ENCODE measurements at places on chromosomes 1 and 21.

- DNase-seq, result no peak
Observed at GRCh38 chr1:87968197-87968955, 639.7 kb downstream of the LMO4 start.

- DNase-seq, result no peak
Observed at GRCh38 chr1:50421366-50421748, 1.9 kb downstream of the DMRTA2 start.

- DNase-seq, result no peak
Observed at GRCh38 chr1:166999075-166999474, 10.0 kb downstream of the MAEL start.

DNA sequence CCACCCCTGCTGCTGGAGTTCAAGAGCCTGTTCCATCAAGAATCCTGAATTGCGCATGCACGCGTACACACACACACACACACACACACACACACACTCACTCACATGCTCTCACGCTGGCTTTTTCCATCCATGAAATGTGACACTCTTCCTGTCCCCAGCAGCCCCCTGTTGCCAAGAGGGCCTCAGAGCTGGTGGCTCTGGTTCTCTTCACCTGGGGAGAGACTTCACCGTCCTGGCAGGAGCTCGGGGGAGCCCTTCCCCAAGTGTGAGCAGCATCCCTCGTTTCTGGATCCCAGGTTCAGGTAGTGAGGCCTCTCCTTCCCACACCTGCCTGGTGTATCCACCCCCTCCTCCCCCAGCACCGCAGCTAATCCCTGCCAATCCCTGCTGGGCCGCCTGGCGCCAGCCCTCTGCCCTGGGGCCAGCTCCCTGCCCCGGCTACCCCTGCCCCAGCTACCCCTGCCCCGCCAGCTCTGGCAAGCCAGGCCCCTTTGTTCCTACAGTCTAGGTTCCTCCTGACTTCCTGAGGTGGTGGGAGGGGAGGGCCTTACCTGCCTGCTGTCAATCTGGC lies 9.9 kb downstream of the PLOD1 start:
- no peak for DNase-seq

DNA sequence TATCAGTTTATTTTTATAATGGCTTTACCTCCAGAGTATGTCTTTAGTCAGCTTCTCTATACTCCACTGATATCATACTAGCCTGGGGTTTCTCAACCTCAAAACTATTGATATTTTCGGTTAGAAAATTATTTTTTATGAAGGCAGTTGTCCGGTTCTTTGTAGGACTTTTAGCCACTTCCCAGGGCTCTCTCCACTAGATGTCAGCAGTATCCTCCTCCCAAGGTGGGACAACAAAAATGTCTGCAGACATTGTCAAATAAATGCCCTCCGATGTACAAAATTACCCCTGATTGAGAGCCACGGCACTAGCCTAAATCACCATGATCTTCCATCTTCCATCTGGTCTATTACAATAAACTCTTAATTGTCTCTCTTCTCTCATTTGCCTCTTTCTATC lies 4.1 kb upstream of the GRIK1 start:
- DNase-seq, result no peak

DNA sequence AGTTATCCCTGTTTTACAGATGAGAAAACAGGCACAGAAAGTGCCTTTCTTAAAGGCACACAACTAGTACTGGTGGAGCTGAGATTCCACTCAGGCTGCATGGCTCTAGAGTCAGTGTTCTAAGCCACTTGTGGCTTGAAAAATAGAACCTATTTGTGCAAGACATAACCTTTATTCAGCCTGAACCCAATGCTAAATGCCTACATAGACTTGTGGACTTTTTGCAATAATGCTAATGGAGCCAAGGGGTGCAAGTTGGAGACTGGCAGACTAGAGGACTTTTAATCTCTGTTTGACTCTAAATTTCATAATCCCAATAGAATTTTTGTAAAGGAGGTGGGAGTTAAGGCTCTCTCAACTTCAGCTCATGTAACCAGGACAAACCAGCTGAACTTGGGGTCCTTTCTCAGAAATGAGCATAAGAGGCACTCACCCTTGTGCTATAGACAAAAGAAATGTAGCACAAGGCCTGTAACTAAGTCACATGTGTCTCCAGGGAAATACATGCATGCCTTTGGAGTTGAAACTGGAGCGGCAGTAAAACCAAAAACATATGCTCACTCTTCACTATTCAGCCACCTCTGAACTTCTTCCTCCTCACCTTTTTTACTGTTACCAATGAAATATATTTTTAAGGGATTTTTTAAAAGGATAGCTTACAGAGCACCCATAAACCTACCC lies 43.0 kb upstream of the AK4 start:
- no peak for DNase-seq

- DNase-seq, result no peak
Observed at GRCh38 chr21:23488245-23488644, 2119.0 kb downstream of the MRPL39 start.

GRCh38 chr1:81158592-81158991 lies 642.1 kb upstream of the ADGRL2 start:
- peak; percentile 8 for DNase-seq

DNA sequence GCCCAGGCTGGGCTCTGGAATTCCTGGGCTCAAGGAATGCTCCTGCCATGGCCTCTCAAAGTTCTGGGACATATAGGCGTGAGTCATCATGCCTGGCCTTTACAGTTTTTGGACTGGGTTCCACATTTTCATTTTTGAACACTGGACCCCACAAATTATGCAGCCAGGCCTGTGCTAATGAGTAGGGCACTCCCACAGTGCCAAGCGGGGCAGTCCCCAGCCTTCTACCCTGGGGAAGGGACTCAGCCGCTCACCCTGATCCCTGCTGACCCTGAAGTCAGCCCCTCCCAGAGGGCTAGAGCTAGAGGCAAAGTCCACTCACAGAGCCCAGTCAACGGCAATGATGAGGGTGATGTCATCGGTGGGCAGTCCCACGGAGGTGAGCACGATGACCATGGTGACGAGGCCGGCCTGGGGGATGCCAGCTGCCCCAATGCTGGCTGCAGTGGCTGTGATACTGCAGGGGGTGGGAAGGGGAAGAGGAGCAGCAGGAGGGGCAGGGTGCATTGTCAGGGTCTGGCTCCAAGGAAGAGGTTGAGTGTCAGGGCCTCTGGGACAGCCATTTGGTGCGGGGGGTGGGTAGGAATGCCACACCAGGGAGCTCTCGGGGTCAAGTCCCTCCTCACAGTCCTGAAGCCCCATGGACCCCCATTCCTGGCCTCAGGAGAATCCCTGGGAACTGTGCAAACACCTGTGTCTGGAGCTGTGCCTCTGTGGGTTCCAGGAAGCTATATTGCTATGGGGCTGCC lies 27.6 kb downstream of the PODN start:
- DNase-seq, result no peak

DNA sequence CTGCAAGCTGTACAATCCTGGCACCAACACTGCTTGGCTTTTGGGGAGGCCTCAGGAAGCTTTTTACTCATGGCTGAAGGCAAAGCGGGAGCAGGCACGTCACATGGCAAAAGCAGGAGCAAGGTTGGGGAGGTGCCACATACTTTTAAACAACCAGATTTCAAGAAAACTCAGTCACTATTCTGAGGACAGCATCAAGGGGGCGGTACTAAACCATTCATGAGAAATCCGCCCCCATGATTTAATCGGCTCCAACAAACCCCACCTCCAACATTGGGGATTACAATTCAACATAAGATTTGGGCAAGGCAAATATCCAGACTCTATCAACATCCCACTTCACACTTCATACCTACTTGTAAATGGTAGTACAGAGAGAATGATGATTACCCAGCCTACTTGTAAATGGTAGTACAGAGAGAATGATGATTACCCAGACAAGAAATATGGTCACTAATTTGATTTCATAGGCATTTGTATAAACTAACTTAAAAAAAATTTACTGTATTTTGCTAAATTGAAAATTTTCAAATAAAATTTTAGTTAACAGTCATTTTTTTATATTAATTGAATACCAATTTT lies 24.9 kb downstream of the ATP5PF start:
- no peak for DNase-seq

- DNase-seq, result peak; percentile 36
Observed at GRCh38 chr1:226309398-226310244, 657 bp upstream of the LIN9 start.

GRCh38 chr1:112524251-112524650 lies 15.5 kb downstream of the WNT2B start:
- no peak for DNase-seq

GRCh38 chr1:37478451-37478881 lies 4.1 kb downstream of the ZC3H12A start:
- no peak for DNase-seq

GRCh38 chr1:224378855-224379631 lies 22.4 kb downstream of the CNIH4 start:
- no peak for DNase-seq

DNA sequence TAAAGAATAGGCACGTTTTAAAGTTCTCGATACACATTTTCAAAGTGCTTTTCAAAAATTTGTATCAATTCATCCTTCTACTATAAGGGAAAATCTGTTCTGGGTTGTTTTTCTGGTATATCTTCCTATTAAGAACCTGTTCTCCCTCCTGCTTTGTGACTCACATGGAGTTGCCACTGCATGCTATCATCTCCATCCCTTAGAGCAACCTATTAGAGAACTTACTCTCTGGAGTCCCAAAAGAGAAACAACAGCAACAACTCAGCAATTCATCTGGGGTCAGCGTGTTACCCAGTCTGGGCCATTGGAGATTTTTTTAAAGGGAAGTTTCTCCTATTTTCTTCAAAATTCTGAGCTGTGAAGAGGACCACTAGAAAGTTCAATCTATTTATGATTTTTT lies 227.4 kb downstream of the HLX start:
- no peak for DNase-seq

DNA sequence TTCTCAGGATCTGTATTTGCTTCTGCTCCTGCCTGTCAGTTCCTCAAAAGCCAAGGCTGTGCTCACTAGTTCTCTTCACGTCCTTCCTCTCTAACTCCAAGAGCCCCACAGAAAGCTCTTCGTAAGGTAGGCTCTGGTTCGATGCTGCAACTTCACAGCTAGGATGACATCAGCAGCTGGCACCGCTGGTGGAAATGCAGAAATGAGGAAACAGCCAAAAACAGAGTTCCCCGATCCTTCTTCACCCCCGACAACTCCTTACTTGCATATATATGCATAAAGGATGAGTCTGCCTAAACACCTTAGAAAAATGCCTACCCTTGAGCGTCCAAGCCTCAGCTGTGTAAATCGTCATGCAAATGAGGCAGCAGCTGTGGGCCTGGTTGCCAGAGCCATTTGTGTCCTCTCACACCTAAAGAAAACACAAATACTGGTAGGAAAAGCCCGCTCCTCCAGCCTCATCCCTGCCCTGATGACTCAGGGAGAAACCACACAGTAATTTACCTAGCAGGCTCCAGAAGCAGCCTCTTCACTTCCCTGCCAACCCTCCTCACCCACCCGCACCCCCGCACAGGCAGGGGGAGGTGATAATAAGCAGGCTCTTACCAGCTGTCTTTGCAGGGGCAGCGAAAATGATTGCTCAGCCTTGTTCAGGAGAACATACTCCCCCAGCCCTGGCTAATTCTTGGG lies 28.2 kb downstream of the BATF3 start:
- DNase-seq, result no peak

DNA sequence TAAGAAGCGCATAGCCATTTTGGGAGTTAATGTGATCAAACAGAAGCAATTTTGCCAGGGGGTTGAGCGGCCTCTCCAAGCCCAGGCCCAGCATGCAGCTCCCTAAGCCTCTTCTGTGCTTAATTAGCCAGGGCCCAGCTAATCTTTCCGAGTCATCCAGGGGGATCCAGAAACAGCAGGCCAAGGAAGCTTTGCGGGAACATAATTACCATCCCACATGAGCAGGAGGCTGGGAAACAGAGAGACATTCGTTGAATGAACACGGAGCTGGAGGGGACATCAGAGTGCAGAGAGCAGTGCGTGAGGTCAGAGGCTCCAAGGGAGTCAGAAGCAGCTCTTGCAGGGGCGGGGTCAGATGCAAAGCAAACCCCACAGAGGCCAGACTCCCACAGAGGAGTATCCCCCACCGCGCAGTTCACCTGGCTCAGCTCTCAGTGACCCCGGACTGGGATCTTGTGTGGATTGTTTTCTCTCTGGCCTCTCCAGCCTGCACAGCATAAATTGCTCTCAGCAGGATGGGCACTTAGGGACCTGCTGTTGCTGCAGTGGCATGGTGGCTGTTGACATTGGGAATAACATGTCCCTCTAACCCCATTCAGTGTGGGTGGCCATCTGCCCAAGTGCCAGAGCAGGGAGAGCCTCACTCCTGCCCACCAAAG lies 657.4 kb downstream of the AJAP1 start:
- DNase-seq, result no peak

DNA sequence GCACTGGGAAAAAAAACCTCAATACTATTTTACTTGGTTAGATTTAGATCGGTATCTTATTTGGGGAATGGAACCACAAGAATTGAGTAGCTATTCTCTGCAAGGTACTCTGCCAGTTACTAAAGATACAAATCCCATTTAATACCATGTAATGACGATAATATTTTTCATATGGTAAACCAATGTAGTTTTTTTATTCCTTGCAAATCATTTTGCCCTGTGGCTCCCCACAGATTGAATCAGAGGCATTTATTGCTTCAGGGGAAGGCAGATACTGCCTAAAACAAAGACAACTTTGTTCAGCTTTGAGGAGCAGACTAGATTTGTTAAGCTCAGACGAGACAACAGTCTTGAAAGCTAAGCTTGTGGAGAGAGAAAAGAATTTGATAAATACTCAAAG lies 226.7 kb upstream of the RUNX1 start:
- no peak for DNase-seq

DNA sequence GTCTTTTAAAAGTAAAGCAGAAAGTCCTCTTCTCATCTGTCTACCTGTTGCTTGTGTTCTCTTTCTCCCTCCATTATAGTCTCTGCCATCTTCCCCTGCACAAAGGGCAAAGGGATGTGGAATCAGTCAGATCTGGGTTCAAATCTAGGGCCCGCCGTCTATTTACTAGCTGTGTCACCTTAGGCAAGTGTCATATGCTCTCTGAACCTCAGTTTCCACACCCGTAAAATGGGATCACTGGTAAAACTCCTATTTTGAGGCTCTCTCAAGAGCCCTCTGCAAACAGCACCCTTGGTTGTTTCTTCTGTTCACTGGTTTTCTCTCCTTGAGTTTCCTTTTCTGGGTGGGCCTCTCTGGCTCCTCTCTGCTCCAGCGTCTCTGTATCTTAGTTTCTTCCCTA lies 2.6 kb upstream of the PTPRU start:
- no peak for DNase-seq

DNA sequence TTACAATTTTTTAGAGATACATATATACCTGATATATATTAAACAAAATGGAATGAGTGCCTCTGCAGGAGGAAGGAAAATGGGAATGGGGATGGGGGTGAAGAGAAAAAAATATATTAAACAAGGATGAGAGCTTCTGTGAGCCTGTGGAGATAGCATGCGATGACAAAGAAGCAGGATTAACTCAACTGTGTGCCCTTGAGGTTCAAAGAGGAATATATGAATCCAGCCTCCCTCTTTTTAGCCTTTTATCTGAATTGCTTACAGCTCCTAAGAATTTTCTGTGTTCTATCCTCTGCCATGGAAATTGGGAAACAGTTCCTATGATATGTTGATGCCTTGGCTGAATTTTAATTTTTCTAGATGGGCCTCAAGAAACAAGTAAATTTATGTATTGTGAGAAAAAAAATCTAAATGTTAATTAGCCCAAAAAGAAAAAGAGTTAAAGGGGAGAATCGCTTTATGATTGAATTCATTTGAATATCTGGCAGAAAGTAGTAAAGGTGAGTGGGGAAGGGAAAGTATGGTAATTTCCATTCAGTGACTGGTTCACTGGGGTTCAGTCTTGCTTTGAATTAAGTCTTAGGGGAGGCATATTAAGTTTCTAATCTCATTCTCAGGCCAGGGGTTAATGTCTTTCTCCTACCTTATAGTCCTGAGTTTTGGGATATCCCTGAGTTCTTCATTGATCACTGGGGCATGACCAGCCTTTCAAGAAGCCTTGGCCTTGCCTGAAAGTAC lies 106.3 kb upstream of the HMCN1 start:
- DNase-seq, result no peak

- DNase-seq, result no peak
Observed at GRCh38 chr1:39335216-39335615, 130.7 kb downstream of the MACF1 start.
